Stimulated activated naive CD8-positive, alpha-beta T cell treated with anti-CD3 and anti-CD28 coated beads, Interleukin-15, amount 100 ng/mL, for 72 hours (primary cell): ENCODE measurements at places on chromosomes 16 and 17.

DNA sequence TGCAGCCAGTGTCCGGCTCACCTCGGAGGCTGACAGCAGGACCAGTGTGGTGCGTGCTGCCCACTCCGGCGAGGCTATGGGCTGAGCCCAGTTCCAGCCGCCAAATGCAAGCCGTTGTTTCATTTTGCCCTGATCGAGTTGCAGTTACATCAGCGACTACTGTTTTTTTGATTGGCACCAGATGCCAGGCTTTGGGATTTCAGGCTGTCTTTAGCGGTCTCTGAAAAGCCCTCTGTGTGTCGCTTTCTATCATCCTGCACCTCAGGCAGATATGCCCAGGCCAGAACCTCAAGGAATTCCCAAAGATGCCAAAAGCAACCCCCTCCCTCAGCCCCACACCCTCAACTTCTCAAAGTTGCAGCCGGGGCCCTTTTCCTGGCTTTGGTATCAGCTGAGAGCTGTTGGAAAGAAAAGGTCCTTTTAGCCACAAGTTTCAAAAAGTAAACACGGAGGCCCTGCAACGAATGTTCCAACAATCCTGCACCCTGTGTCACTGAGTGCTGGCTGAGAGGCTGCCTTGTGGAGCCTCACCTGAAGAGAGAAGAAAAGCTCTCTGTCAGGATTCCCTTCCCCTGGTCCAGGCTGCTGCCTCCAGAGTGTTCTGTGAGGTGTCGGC is 58.9 kb downstream of the WWP2 start:
- no peak for DNase-seq

DNA sequence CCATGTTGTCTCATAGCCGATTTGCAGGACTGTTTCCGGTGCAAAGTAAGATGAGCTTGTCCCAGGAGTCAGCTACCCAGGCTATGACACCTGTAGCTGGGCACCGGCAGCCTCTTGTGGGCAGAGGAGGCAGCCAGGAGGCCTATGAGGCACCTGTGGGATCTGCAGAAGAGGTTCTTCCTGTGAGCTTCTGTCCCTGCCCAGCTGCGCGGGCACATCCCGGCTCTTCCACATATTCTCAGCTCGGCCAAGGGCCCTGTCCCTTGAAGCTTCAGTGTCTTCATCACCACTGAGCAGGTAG is 21.3 kb upstream of the CAPN15 start:
- DNase-seq = no peak

GRCh38 chr16:16884451-16884850 is 505.5 kb downstream of the NPIPA7 start:
- DNase-seq = no peak

- DNase-seq = no peak
Measured at GRCh38 chr17:28046034-28046825, 3.8 kb downstream of the NLK start.

- no peak for DNase-seq
Measured at GRCh38 chr17:57187391-57187790, 68.9 kb upstream of the MSI2 start.

DNA sequence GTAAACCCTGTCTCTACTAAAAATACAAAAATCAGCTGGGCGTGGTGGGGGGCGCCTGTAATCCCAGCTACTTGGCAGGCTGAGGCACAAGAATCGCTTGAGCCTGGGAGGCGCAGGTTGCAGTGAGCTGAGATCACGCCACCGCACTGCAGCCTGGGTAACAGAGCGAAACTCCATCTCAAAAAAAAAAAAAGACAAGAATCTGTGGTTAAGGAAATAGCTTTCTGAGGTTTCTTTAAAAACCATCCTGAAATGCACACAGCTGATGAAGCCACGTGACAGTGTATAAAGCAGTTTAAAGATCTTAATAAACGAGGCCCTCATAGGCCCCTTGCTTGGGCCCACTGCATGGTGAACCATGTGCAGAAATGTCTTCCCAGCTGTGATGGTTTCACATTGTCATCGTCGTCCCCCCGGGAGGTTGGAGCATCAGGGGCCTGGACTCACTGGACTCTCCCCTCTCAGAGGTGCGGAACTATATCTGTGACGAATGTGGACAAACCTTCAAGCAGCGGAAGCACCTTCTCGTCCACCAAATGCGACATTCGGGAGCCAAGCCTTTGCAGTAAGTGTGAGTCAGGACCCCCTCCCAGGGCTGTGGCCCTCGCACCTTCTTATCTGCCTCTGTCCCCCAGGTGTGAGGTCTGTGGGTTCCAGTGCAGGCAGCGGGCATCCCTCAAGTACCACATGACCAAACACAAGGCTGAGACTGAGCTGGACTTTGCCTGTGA is 16.2 kb downstream of the ZNF276 start:
- DNase-seq = peak; percentile 61
